Naive thymus-derived CD4-positive, alpha-beta T cell (primary cell): ENCODE measurements at places on chromosomes 3 and 15. TPM values are rescaled to one million over a fixed set of nuclear protein-coding genes. Genes with fewer than 3 reads are reported as not detected.

PIGZ gene
- 2.4 and 2.7 TPM in 2 replicates for total RNA-seq

SUMF1 gene
- total RNA-seq = 16.0 TPM

HHATL gene
- total RNA-seq = not detected

SAMD7 gene
- not detected for total RNA-seq

SYNPR gene
- total RNA-seq = not detected in 2 replicates

GRCh38 chr3:46383951-46384330, 13.2 kb downstream of the CCR5 start:
- no peak for DNase-seq

- no peak for DNase-seq
These were observed 70.0 kb upstream of the HEG1 start for GRCh38 chr3:125125821-125126245.

DNA sequence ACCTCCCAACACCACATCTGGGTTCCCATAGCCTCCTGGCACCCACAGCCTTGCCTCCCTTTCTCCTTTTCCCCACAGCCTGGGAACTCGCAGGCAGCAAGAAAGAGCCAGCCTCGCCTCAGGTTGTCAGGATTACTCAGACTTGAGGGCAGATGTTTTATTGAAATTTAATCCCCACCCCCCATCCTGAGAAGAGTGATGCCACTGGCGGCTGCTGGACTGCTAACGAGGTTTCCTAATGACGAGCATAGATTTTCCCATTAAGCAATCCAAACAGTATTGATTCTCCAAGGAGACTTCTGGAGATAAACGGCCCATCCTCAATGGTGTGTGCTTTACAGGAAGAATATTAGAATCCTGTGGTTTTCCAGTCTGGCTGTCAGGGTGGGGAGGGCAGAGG, 13.7 kb downstream of the SHF start:
- no peak for DNase-seq

DNA sequence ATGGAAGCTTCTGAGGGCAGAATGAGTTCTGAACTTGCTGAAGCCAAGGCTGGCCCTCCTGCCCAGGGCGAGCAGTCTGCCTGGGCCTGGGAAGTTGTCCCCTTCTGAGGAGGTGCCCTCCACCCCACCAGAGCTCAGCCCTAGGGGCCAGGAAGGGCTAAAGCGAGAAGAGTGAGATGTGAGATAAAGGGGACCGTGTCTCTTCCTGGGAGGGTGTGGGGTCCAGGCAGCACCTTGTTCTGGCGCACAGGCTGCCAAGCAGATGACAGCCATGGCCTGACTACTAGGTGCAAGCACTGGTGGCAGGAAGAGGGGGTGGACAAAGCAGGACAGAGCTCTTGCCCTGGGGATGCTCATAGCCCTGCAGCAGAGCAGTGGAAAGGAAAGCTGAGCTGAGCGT, 3.7 kb downstream of the PAK6 start:
- no peak for DNase-seq

DNA sequence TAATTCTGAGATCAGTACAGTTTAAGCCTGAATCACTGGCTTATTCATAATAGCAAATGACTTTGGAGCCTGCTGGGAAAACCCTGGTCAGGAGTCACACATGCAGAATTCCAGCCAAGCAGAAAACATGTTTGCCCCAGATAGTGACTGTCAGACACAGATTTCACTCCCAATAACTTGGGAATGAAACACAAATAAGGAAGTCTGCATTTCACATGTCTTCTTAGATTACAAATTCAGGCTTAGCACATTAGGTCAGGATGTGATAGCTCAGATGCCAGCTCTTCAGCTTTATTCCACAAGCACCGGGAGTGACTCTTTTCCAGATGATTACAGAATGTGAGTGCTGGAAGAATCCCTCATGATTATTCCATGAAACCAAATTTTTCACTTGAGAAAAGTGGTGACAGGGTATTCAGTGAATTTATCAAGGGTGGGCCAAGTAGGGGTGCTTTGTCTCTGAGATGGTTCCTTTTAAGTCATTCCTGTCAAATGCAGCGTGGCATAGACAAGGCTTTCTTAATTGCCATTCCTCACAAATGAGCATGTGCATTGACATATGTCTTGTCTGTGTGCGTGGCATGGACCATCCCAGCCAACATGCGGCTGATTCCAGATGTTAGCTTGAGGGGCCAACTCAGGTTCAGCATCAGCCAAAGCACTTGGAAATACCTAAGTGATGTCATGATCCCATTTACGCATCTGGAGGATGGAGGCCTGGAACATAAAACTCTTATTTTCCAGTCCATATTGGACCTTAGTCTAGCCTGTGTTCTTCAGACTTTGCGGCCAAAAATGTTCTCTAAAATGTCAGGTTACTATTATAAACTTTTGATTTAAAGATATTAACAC, 191.0 kb downstream of the EPHB1 start:
- no peak for DNase-seq

- DNase-seq = peak; percentile 29
These were observed 1.1 kb downstream of the DIPK2A start for GRCh38 chr3:143972505-143973258.
